ENCODE measurements at places on chromosomes 7 and 10.

GRCh38 chr10:19848226-19848985, 32.2 kb downstream of the PLXDC2 start:
- DNase-seq: no peak

- peak; percentile 35 for DNase-seq
Observed at GRCh38 chr10:77494327-77494726, 143.3 kb downstream of the KCNMA1 start.

- DNase-seq: no peak
Observed at GRCh38 chr7:132881317-132881716, 200.6 kb downstream of the CHCHD3 start.

GRCh38 chr7:18049262-18049661, 21.6 kb upstream of the PRPS1L1 start:
- DNase-seq: no peak

DNA sequence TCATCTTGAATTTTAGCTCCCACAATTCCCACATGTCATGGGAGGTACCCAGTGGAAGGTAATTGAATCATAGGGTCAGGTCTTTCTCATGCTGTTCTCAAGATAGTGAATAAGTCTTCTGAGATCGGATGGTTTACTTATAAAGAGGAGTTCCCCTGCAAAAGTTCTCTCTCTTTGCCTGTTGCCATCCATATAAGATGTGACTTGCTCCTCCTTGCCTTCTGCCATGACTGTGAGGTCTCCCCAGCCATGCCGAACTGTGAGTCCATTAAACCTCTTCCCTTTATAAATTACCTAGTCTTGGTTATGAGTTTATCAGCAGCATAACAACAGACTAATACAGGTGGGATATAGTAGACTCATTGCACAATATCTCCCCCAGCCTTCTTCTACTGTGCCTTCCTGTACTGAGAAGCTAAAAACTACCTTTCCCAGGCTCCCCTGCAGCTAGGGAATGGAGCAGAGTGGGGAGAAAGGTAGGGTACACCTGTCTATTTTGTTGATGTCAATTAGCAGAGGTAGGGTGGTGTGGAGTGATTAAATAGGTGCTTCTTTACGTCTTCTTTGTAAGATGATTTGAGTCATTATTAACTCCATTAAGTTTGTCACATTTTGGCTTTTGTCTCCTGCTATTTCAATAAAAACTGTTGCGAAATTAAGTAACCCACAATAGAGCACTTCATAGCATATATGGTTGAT, 48.2 kb upstream of the EBLN1 start:
- no peak for DNase-seq

- no peak for DNase-seq
Observed at GRCh38 chr10:18532881-18533535, 118.4 kb downstream of the NSUN6 start.

GRCh38 chr7:55591282-55591931, 19.1 kb upstream of the VOPP1 start:
- DNase-seq: no peak

DNA sequence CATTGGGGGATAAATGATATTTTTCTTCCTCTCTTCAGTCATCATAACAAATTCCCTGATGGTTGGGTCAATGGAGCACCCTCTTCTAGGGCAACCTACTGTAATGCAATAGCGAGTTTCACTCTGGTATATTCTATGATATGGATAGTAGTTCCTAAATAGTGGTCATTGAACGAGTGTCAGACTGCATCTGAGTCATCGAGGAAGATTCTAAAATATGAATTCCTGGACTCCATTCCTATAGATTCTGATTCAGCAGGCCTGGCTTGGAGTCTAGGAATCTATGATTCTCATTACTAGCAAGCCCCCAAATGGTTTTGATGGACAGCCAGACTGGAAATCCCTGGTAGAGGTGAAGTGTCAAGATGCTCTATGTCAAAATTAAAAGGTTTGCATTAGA, 254.5 kb downstream of the BUB3 start:
- DNase-seq: peak; percentile 8

DNA sequence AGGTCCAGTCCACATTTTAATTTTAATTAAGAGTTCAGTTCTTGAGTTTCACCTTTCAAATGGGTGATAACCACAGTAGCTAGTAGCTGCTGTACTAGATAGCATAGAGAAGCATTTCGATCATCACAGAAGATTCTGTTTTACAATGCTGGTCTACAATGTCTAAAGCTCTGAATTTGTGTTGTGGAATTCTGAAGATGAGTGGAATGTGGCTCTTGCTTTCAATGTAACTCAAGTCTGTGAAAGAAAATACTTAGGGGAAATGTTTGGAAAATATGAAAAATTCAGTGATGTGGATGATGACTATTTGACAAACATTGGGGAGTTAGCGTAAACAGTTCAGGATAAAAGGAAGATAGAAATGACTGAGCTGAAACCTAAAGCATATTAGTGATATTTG, 139.4 kb downstream of the GNAT3 start:
- peak; percentile 42 for DNase-seq

- DNase-seq: peak; percentile 79
Observed at GRCh38 chr10:51832652-51833383, 133.4 kb upstream of the CSTF2T start.

DNA sequence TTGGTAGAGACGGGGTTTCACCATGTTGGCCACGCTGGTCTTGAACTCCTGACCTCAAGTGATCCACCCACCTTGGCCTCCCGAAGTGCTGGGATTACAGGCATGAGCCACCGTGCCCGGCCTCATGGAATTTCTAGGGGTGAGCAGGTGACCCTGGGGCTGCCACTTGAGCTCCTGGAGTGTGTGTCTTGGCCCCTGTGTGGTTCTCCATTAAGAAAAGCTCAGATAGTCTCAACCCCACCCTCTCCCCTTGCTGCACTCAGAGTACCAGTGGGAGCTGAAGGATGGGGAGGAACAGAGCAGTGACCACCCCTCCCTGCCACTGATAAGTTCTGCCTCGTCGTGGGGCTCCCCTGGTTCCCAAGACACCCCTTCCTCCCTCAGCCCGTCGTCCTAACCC, 45.3 kb downstream of the RCC1L start:
- no peak for DNase-seq

GRCh38 chr10:54666192-54666591, 134.8 kb downstream of the PCDH15 start:
- DNase-seq: no peak

- no peak for DNase-seq
Observed at GRCh38 chr7:134141868-134142264, 14.7 kb downstream of the LRGUK start.

DNA sequence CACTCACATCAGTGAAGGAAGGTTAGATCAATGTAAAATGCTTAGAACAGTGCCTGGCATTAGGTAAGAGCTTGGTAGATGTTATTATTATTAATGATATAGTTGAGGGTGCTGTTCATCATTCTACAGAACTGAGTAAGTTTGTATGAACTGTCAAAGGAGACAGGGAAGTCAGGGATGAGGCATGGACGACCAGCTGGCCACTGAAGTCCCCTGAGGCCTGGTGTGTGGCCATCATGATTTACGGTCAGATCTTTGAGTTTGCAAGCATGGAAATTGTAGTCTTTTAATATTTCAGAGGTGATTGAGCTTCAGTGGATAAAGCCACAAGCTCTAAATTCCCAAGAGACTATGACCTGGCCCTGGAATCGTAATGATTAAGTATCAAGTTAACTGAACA, 6.9 kb downstream of the ARMC3 start:
- DNase-seq: peak; percentile 14

DNA sequence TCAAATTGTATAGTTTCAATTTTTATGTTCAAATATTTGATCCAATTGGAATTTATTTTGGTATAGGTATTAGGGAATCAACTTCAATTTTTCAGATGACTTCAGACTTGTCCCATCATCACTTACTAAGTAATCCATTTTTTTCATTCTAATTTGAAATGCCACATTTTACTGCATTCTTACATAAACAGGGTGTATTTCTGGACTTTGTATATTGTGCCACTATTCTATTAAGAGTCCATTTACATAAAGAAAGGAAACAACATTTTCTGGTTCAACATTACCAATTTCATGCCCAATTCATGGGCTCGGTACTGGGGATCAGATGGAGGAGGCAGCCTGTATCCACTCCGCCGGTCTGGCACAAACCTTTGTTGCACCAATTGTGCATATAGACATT, 15.8 kb downstream of the ECD start:
- no peak for DNase-seq

- DNase-seq: no peak
Observed at GRCh38 chr7:28311670-28312069, 100.6 kb upstream of the CREB5 start.

- no peak for DNase-seq
Observed at GRCh38 chr10:420154-421121, 269.0 kb downstream of the DIP2C start.

DNA sequence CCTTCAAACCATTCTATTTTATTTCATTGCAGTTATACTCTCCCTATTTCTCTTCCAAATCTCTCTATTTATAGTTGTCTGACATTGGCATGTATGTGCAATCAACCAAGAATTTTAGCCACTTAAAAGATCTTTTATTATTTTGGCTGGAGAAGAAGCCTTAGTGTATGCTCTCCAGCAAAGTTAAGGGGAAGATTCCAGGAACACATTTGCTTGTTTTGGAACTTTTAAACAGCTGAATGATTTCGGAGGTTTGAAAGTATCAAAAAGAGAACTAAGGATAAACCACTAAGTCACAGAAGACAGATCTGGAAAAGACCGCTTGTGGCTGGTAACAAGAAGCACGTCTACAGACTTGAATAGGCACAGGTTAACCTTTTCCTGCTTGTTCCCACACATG, 182.2 kb upstream of the FZD1 start:
- peak; percentile 75 for DNase-seq

DNA sequence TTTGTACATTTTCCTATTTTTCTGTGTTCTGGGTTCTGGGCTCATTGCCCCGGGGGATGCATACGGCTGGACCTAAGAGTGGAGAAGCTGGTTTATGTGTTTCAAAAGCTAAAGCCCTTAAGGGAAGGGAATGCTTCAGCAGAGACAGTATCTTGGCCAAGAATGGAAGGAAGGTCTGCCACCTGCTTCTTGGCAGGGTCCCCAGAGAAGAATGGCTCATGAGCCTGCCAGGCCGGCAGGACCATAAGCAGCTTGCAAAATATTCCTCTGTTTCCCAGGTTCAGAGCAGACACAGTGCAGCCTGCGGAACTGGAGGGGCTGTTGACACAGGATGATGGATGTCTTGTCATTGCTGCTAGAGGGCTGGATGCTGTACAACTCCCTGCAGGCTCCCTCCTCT, 7.8 kb upstream of the ABHD11 start:
- no peak for DNase-seq

DNA sequence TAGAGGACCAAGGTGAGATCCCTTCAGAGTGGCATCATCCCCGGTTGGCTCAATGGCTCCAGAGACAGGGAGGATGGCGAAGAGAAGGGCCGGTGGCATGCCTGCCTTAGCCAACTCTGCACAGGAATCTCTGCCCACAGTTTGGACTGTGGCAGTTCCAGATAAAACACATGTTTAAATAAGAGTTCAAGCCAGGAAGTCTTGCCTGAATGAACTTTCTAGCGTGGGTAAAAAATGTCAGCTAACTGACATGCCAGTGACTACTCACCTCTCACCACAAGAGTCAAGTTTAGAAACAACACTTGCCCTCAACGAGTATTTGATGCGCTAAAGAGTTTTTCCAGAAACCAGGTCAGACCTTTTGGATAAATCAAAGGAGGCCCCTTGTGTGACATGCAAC, 3.0 kb downstream of the NOD1 start:
- DNase-seq: peak; percentile 39

- peak; percentile 34 for DNase-seq
Observed at GRCh38 chr7:85823396-85824080, 636.7 kb upstream of the SEMA3D start.

- DNase-seq: no peak
Observed at GRCh38 chr7:111681242-111681641, 119.0 kb upstream of the IMMP2L start.

- DNase-seq: peak; percentile 7
Observed at GRCh38 chr10:125811251-125811650, 11.8 kb downstream of the UROS start.

DNA sequence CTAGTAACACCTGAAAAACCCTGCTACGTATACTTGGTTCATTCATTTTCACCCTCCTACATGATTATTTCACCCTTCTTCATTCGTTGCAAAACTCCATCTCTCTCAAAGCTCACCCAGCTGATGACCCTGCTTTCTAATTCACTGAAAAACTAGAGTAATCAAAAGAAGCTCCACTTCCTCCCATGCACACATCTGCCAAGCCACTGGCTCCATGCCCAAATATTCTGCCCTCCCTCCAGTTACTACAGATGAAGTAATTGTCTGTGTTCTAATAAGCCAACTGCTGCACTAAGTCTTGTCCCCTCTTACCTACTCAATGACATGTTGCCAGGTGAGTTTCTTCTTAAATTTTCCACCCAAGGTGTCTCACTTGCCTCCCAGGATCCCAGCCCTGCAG, 96.9 kb upstream of the CCDC71L start:
- peak; percentile 60 for DNase-seq

- no peak for DNase-seq
Observed at GRCh38 chr7:155344270-155344617, 46.6 kb downstream of the INSIG1 start.

DNA sequence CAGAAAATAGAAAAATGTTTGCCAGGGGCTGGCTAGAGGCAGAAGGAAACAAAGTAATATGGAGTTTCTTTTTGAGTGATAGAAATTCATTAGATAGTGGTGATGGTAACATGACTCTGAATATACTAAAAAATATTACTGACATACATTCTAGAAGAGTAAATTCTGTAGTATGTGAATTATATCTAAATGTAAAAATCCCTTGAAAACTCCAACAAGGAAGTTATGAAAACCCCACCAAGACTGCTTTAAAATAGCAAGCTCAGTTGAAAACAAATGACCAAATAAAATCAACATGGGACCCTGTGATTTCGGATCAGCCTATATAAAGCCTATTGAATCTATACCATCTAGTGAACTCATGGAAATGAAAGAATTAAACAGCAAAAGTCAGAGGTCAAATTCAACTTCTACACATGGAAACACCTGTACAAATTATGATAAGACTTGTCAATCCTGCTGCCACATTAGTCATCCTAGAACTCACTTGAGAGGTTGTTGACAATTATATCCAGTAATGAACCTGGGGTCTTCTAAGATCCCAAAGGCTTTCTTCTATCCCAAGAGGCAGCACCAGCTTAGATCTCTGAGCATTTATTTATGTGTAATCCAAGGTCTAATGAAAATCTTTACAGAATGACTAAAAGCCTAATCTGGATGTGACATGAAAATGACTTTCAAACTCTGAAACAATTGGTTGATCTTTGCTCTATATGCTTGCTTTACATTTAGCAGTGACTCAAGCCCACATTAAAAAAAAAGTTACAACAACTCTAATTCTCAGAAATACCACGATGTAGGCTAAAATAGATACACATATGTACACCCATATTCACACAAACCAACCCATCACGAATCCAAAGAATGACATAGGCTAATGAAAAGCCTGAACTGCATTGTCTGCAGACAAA, 59.3 kb downstream of the OSBPL3 start:
- no peak for DNase-seq

Measured in GM23248 (cell line).